Activated CD4-positive, CD25-positive, alpha-beta regulatory T cell (primary cell): ENCODE measurements at places on chromosomes 5 and 9.

- no peak for DNase-seq
These were observed 183.4 kb downstream of the TMEM38B start for GRCh38 chr9:105877721-105878120.

DNA sequence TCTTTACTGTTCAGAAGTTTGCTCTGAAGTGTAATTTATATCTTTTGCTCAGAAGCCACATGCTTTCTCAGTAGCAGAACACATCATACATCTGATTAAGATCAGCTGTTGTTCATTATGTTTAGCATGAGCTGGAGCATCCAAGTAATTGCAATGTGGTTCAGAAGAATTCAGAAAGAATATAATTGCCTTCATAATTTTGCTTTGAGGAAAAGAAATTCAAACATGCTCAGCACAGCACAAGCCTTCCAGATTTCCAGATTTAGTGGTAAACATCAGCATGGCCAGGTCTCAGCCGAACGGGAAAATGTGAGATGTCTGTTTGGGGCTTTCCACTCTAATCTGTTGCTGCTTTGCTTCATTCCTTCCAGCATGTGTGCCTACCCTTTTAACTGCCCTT, 65.9 kb downstream of the ITGA1 start:
- no peak for DNase-seq

DNA sequence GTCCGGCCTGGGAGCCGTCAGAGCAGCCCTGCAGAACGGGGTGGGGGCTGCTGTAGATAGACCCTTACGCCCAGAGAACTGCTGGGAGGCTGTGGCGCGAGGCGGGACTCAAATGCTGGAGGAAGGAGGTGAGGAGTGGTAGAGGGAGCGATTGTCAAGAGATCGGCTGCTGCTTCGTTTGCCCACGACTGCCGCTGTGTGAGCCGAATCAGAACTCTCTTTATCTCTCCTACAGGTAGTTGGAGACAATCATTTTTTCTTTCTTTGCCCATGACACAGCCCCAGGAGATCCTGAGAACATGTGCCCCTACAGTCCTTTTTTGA, 456 bp downstream of the ZNF79 start:
- DNase-seq = no peak

GRCh38 chr5:66851306-66851705, 255.1 kb downstream of the MAST4 start:
- DNase-seq = no peak

DNA sequence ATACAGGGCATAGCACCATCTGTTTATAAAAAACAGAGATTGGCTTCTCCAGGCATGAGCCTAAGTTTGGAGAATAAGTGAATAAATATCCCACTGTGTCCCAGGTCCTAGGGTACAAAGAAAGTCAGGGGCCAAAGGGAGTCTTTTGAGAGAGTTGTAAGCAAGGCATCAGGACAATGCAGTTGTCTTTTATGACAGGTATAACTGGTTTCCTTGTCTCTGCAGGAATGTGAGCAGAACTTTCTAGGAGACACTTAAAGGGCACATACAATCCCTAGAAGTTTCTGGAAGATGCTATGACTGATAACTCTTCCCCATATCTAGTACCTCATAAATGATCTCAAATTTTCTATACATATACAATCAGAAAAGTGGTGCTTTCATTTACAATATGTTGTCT, 245.6 kb upstream of the RGMB start:
- DNase-seq = no peak

GRCh38 chr5:128920345-128921215, 44.7 kb upstream of the SLC27A6 start:
- no peak for DNase-seq

DNA sequence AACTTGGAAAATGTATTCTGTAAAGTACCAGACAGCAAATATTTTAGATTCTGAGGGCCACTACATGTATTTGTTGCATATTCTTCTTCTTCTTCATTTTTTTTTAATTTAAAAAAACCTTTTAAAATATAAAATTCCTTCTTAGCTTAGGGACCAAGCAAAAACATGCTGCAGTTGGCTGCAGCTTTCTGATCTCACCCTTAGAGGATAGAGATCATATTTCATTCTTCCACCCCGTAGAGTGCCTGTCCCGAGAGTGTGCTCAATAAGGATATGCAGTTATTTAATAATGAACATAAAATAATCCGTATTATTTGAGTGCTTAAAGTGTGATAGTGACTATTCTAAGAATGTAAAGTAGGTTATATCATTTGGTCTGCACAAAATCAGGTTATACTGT, 204.2 kb upstream of the CD180 start:
- no peak for DNase-seq

GRCh38 chr9:113477661-113478060, 14.1 kb downstream of the RGS3 start:
- no peak for DNase-seq

- no peak for DNase-seq
These were observed 76.8 kb downstream of the PRLR start for GRCh38 chr5:35153375-35153932.

DNA sequence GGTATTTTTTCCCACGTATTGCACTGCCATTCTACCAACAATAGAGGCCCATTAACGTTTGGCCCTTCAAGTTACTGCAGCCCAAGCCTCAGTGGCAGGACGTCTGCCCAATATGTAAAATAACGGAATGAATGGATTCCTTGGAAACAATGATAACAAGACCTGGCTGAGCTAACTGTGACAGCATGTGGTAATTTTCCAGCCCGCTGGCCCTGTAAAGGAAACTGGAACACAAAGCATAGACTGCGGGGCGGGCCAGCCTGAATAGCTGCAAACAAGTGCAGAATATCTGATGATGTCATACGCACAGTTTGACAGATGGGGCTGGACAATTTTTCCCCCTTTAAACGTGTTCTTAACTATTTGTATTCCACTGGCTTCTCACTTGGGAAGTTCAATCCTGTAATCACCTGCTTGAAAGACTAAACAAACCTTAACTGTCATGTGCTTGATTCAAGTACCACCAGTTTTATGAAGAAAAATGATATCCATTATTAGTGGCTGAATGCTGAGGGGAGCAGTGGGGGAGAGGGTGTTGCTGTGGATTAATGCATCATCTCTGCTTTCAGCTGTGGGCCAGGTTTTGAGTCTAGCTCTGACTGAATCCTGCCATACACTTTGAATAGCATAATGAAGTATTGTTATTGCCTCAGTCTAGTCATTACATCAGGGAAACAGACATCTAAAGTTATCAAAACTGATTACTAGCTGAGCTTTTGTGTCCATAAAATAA, 323.9 kb downstream of the TMEM161B start:
- no peak for DNase-seq

DNA sequence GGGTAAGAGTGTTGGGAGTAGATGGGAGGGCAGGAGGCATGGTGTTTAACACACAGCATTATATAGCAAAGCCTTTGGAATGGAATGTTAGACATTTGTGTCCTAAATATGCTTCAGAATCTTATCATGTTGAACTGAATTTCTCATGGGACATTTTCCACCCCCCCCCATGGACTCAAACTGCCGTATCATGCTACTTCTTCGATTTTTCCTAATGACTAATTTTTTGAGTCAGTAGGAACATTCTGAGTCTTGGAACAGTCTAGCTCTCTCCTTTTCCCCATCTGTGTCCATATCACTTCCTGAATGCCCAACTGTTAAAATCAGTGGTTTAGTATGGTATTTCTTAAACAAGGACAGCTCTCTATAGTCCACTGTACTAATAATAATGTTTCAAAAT, 380.6 kb downstream of the TLE4 start:
- DNase-seq = no peak

- no peak for DNase-seq
These were observed 56.3 kb upstream of the BICD2 start for GRCh38 chr9:92820964-92821363.

DNA sequence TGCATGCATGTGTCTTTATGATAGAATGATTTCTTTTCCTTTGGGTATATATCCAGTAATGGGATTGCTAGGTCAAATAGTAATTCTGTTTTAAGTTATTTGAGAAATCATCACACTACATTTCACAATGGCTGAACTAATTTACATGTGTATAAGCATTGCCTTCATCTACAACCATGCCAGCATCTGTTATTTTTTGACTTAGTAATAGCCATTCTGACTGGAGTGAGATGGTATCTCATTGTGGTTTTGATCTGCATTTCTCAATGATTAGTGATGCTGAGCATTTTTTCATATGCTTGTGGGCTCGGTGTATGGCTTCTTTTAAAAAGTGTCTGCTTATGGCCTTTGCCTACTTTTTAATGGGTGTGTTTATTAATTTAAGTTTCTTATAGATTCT, 102.3 kb upstream of the CCDC112 start:
- DNase-seq = no peak

DNA sequence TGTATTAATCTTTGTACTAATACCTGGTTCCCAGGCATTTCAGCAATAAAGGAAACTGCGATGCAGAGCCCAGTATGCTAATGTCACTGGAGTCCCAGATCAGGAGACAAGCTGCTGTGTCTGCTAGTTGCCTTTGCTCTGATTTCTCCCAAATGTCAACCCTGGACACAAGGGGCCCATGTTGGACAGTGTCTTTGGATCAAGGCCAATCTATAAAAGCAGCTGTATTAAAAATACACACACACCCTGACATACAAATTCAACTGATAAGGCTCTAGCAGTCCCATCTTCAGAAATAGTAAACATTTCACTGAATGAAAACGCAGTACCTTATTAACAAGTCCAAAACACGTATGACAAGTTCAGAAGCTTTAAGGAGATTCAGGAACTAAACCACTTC, 18.9 kb downstream of the LHFPL2 start:
- DNase-seq = no peak

GRCh38 chr5:1490376-1490775, 33.4 kb downstream of the LPCAT1 start:
- DNase-seq = no peak

- DNase-seq = no peak
These were observed 125.7 kb downstream of the SEMA6A start for GRCh38 chr5:116448870-116449427.

- DNase-seq = no peak
These were observed 283.6 kb upstream of the RPS23 start for GRCh38 chr5:82561797-82562196.

- DNase-seq = no peak
These were observed 12.2 kb downstream of the MEGF9 start for GRCh38 chr9:120702075-120702474.

- no peak for DNase-seq
These were observed 2.5 kb upstream of the ISL1 start for GRCh38 chr5:51380603-51381207.

- DNase-seq = peak; percentile 55
These were observed at the start of gene BRD3 for GRCh38 chr9:134067904-134068743. Gene BRD3 (minus strand): TSS chr9:134068026. CDS start chr9:134053477, 14,549 bp downstream.

DNA sequence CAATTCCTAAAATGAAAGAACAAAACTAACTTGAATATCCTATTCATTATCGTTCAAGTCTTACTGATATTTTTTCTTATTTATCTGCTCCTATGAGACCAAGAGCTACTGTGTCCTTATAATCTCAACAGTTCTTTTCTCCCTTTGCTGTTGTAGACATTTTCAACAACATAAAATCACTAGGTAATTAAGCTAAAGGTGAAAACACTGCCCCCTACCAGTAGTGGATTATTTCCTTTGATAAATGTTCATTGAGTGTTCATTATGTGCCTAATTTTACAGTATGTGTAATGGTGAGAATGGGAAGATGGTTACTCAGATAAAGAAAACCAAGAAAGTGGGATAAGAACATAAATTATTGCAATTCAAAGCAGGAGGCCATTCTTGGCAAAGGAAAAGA, 41.4 kb upstream of the PAPPA start:
- no peak for DNase-seq

GRCh38 chr5:179355976-179356974, 11.0 kb upstream of the ADAMTS2 start:
- no peak for DNase-seq

- DNase-seq = no peak
These were observed 48.9 kb downstream of the SLC12A7 start for GRCh38 chr5:1062761-1063568.

GRCh38 chr5:180133551-180133950, 62.0 kb upstream of the RNF130 start:
- no peak for DNase-seq

DNA sequence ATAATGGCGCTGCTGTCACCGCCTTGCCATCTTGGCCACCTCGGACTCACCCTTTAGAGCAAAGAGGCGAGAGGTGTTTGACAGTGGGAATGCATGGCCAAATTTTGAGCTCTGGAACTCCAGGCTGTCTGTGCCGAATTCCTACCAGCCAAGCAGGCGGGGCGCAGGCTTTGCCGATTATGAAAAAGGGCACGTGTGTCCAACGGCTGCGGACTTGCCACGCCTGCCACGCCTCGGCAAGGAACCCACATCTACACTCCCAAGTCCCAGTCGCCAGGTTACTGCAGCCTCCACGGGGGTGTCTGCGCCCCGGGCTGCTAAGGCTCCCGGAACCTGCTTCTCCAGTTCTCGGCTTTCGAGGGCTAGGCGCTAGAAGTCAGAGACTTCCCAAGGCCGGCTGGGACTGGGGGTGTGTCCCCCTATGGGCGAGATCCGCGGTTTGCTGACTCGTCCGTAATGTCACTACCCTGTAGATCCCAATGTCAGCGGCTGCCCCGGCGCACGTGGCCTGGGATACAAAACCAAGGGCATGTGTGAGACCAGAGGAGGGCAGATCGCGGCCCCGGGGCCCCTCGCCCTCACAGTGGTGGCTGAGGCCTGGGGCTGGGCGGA, 2.8 kb downstream of the NPR3 start:
- DNase-seq = no peak

DNA sequence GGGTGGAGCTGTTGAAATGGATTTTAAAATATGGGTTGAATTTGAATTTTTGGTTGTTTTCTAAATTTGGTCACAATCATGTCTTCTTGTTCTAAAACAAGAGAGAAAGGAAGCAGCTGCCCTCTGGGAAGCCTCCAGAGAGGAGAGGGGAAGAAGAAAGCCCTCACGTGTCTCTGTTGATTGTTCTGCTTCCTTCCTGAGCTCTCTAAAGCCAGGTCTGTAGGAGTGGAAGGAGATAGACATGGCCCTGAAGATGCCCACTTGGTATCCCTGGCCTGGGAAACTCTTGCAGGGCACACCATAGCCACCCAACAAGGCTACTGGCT, 59.6 kb downstream of the GALNT12 start:
- DNase-seq = no peak

GRCh38 chr9:101247297-101247696, 137.5 kb downstream of the BAAT start:
- no peak for DNase-seq
